Islet precursor cell (in vitro differentiated cells): ENCODE measurements at places on chromosomes 2 and 18.
A peak's percentile ranks its signal among the peaks of the same experiment; 100 is the strongest.

GRCh38 chr2:109143214-109144187 is 14.5 kb downstream of the SH3RF3 start:
- DNase-seq = no peak

DNA sequence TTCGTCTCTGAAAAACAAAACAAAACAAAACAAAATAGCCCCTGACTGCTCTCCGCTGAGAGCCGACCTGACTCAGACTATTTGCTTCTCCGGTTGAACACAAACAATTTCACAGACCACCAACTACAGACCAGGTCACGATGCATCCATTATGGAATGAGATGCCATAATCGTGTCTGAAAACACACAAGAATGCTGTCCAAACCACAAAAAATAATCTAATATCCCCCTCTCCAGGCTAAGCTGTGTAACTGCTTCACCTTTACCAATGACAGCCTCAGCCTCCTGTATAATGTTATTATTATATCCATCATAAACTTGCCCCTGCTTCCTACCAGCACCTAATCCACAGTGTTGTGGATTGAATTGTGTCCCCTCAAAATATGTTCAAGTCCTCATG is 114.7 kb downstream of the DNAH6 start:
- DNase-seq = no peak

DNA sequence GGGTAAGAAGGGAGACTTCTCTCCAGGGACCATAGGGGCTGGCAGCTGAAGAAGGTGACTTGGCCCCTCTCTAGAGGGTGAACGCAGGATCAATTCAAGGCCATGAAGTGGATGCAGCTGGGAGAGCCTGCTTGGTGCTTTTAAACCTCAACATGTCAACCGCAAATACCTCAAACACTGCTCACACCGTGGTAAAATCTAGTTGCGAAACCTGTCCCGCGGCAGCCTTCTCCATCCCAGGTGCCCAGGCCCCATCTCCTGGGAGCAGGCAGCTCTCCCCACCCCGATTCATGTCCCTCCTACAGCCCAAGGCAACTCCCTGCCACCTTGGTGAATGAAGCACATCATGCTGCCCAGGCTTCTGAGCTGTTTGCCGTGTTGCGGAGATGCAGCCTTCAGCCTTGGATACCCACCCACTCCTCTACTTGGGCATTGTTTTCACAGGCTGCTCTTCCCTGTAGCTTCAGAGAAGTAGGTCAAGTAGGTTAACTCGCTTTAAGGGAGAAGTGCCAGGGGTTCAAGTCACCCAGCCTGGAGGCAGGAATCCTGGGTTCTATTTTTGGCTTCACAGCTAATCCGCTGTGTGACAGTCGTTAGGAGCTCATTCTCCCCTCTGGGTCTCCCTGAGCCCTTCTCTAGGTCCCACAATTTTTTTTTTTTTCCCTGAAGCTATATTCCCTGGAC is 6.2 kb upstream of the EFR3B start:
- no peak for DNase-seq

DNA sequence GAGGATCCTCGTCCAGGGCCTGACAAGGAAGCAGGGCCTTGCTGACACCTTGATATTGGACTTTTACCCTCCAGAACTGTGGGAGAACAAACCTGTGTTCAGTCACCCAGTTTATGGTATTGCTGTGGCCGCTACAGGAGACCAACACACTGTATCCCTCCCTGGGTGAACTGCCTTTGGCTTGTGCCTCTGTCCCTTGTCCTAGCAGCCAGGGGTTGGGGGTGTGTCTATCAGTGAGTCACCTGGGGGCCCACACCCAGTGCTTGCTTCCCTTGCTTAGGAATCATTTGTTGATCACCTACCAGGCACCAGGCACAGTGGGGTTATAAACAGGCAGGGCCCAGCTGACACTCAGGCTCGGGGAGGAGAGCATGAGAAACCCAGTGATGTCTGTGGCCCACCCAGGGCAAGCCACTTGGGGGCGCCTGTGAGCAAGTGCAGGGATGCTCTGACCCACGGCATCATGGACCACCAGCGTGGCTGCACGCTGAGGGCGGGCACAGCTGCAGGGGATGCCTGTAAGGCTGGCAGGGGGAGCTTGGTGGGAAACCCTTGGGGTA is 17.1 kb downstream of the TMEM185B start:
- DNase-seq = peak; percentile 70

DNA sequence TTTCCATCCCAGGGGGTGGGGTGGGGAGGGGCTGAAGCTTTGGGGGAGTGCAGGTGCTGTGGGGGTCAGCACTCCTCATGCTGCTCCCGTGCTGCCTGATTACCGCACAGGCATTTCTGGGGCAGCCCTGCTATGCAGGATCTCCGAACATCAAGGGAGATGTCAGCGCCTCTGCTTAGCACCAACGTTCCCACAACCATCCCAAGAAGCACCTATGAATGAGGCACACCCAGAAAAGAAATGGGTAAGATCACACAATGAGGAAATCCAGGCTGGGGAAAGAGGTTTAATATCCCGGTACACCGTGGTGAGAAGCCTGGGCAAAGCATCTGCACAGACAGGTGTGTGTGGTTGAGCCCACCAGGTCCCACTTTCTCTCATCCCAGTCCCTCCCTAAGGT is 17.5 kb downstream of the GAREM2 start:
- DNase-seq = no peak

DNA sequence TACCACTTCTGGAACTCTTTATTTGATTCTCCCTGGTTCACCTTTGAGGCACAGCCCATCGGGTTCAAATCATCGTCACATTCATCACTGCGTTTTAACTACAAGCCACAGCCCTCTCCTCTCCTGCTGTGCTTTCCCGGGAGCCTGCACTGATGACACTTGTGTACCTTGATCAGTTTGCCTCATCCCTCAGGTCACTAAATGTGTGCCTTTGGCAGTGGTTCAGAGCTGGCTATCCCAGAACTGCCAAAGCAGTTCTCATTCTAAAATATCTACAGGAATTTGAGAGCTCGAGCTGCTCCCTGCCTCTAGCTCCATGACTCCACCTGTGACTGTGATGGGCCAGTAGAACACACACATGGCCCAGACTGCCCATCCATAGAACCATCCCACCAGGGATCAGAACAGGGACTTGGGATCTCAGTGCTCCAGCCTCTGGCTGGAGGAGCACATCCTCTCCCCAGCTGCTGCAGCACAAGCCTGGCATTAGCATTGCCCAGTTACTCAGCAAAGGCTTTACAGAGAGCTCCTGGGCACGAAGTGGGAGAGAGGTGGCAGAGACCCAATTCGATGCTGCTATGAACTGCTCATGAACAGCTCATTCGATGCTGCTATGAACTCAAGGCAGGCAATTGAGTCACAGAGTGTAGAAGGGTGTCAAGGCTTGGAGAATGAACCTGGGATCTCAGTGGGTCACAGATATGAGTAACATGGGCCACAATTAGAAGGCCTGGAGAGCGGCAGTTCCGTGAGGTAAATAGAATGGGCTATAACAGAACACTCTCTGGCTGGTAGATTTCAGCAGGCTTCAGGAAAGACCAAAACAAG is 41.9 kb downstream of the EVA1A start:
- DNase-seq = no peak

GRCh38 chr2:151070253-151070652 is 191.4 kb downstream of the RBM43 start:
- no peak for DNase-seq

DNA sequence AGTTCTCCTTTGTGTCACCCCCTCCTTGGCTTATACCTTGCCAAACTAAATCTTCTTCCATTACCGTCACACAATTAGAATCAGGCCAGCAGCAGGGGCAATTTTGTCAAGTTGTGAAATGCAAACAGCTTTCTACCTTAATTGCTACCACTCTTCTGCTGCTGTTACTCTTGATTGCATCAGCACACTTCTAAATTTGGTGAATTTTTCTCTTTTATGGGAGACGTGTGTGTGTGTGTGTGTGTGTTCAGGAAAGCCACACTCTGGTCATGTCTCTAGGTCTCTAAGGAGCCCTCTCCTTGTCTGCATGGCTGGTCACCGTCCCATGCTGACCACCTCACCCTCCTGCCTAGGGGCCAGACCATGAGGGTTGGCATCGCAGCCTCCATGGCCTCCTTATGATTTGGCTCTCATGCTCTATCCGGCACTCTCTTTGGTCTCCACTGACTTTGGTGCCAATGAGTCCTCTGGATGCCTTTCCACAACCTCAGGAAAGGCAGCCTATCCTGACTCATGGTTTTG is 87.7 kb downstream of the GATA6 start:
- no peak for DNase-seq

DNA sequence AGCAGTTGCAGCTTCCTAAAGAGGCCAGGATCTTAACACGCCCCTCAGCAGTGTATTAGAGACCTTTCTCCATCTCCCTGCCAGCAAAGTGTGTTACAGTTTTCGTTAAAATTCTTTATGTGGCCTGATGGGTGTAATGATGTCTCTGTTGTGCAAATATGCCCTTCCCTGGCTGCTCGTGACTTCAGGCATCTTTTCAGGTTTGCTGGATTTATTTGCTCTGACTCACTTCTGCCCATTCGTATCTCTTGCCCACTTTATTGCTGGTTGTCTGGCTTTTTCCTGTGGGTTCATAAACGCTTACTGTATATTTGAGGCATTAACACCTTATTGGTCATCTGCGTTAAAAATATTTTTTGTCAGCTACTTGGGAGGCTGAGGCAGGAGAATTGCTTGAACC is 134.5 kb downstream of the ASB1 start:
- DNase-seq = no peak
